ENCODE measurements at places on chromosomes 2 and 18. TPM values are rescaled to one million over a fixed set of nuclear protein-coding genes. Genes with fewer than 3 reads are reported as not detected.

Gene ATP8B1
- total RNA-seq: 5.0 TPM

DNA sequence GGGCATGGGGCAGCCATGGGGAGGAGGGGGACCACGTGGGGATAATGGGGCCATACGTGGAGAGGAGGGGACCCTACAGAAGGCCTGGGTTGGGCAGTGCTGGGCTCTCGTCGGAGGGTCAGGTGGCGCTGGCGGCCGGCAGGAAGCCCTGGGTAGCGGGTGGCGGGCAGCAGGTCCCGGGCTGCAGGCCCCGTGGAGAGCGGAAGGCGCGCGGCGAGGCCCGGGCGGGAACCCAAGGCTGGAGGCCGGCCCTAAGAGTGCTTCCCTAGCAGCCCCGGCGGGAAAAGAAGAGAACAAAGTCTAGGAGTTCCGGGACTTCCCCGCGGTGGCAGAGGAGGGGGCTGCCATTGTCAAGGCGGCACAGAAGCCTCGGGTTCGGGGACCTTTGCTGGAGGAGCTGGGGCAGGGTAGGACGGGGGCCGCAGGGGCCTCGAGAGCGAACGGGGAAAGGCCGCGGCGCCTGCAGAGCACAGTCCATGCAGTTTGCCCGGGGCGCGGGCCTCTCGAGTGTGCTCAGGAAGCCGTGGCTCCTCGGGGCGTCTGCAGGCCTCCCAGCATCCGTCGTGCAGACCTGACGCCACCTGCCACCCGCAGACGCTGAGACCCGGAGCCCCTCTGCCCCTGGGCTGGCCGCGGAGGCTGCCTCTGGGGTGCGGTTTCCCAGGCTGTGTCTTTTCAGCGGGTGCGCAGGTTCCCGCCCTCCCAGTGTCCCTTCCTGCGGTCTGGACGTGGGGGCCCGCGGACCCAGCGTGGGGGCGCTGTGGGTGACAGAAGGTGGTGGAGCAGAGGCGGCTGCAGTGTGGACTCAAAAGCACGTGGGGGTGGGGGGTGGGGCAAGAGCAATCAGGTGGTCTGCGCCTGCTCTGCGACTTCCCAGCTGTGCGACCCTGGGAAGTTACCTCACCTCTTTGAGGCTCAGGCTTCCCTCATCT, 19.4 kb upstream of the NCL start:
- peak; percentile 74 for DNase-seq

DNA sequence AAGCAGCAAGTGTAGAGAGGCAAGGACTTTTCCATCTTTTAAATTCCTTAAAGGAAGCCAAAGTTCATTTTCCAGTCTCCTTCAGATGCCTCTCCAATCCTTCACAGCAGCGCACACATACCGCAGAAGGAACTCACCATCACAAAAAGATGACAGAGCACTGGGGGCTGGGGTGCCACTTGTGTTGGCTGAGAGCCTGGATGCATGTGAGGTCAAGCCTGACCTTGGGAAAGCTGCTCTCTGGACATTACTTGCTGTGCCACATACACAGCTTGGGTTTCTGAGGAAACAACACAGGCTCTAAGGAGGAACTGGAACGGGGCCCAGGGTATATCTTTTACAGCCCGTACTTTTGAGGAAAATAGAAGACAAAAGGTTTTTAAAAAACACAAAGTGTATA, 364.3 kb upstream of the MEX3C start:
- no peak for DNase-seq

DNA sequence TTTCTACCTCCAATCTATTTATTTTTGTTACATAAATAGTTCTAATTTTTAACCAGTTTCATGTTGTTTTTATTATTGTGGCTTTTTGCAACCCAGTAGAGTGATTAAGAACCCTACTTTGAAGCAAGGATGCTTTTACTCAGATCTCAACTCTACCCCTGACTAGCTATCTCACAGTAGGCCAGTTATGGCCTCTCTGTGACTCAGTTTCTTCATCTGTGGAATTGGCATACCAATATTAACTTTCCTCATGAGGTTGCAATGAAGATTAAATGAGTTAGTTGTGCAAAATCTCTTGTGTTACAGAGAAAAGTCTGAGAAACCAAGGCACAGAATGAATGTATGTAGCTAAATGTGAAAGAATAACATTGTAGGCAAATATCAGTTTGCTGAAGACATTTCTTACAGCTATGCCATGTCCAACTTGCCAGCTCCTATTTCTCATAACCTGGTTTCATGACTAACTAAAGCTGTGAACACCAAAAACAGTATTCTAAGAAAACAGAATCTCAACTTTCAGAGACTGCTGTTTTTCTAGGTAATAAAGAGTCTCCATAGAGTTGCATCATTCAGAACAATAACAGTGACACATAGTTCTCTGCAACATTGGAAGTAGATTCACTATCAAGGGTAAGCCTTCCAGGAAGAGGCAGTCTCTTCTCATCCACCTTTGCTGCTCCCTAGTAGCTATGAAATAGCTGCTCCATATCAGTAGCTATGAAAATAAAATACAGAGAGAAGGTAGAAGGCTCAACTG, 33.2 kb upstream of the CYTIP start:
- no peak for DNase-seq

GRCh38 chr2:228015741-228016140, 144.3 kb downstream of the DAW1 start:
- DNase-seq: no peak

- DNase-seq: no peak
Measured at GRCh38 chr2:84257831-84258230, 201.2 kb downstream of the SUCLG1 start.

DNA sequence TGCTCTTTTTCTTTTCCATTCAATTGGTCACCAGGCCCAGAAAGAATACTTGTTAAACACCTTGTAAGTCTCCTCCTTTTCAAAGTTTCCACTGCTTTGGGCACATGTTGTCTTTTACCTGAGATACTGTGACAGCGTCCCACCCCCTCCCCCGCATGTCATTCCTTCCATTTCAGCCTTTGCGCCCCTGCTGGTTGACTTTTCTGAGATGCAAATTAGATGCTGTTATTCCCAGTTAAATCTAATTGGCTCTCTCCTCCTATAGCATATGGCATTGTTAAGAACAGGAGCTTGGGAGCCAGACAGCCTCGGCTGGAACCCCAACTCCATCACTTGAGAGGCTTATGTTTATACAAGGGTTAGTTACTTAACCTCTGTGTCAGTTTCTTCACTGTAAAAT, 80.3 kb upstream of the GAREM1 start:
- DNase-seq: no peak

GRCh38 chr2:174177316-174177890, 70.9 kb downstream of the OLA1 start:
- no peak for DNase-seq

GRCh38 chr2:44744961-44745892, 196.3 kb upstream of the SIX3 start:
- DNase-seq: no peak

- DNase-seq: no peak
Measured at GRCh38 chr2:95113464-95113863, 8.1 kb downstream of the MRPS5 start.
